Activated CD8-positive, alpha-beta memory T cell treated with anti-CD3 and anti-CD28 coated beads for 48 hours (primary cell): ENCODE measurements at places on chromosomes 4 and X.

- peak; percentile 2 for DNase-seq
These were observed 58.0 kb downstream of the TAB3 start for GRCh38 chrX:30831082-30831481.

- DNase-seq: no peak
These were observed 32.2 kb downstream of the RNF212 start for GRCh38 chr4:1080961-1081688.

GRCh38 chr4:173121076-173121561 lies 47.5 kb upstream of the GALNT7 start:
- no peak for DNase-seq

DNA sequence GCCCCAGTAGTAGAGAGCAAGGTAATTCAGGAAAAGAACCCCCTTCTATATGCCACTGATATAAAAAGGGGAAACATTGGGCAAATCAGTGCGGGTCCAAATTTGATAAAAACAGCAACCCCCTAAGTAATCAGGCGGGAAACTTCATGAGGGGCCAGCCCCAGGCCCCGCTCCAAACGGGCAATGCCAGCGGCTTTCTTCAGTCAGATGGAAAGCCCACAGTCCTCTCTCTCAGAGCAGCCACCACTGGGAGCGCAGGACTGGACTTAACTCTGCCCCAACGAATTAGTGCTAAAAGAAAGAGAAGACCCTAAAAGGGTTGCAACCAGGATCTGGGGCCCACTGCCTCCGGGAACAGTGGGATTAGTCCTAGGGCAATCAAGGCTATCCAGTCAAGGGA lies 9.9 kb downstream of the MAGEA11 start:
- DNase-seq: no peak

DNA sequence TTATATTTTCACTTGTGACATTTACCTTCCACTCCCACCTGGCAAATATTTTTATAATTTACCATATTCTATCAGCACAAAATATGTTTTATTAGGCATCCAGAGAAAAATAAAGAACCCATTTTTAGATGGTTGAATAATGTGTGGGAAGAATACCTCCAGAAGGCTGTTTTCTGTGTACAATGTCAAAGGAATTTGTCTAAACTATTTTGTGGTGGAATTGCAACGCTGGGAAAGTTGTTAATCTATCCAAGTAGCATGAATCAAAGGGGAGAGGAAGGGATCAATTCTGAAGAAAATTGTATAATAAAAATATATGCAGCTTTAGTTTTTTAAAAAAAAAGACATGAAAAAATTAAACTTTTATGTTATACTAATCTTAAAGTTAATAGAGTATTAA lies 706.5 kb downstream of the FSTL5 start:
- no peak for DNase-seq

GRCh38 chrX:2176733-2177132 lies 324.0 kb downstream of the DHRSX start:
- DNase-seq: no peak

DNA sequence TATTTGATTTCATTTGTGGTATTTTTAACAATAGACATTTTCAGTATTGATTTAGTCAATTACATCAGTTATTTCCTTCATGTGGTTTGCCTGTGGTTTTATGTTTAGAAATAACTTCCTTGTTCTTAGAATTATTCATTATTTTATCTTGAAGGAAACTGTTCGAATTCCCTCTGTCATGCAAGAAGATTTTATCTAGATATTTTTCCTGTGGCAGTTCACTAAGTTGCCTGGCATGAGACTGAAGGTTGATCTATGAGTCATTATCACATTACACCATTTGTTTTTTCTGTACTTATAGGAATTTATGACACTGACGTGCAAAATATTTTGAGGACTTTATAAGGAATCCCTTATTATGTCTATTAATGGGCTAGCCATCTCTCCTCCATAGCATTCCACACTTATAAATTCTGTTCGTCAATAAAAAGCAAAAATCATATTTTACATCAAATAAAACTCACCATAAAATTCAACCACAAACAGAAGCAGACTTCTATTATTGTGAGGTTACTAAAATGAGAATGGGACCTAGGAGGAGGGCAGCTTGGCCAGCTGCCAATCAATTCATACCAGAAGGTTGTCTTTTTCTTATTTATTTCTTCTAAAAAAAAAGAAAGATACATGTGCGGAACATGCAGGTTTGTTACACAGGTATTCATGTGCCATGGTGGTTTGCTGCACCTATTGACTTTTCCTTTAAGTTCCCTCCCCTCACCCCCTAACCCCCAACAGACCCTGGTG lies 179.0 kb downstream of the KCNIP4 start:
- no peak for DNase-seq

GRCh38 chr4:95409750-95410149 lies 139.0 kb downstream of the UNC5C start:
- DNase-seq: no peak

- DNase-seq: no peak
These were observed 517.5 kb downstream of the MID1IP1 start for GRCh38 chrX:39318506-39319343.

DNA sequence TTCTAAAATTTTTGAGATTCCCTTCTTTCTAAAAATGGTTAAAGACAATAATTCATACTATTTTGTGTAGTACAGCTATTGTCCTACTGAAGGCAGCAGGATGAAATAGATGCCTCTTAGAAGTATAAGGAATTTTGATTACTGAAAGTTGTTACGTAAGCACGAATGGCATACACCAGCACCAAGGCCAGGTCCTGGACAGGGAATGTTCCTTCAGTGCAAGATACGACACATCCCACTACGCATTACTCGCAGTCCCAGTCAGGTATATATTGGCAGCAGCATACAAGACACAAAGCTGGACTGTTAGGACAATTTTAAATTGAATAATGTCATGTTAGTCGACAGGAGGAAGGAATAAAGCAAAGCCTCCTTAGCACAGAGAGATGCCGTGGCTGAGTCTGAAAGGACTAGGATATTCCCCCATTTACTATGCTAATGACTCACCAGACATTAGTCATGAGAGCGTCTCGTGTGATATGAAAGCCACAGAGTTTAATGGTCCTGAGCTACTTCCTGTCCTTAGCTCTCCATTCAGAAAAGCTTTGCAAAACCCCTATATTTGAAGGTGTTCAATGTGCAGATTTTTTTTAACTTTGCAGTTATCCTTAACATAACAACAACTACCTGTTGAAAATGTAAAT lies 504.3 kb downstream of the FAM133A start:
- DNase-seq: no peak

GRCh38 chr4:86442881-86443280 lies 83.0 kb upstream of the MAPK10 start:
- no peak for DNase-seq

DNA sequence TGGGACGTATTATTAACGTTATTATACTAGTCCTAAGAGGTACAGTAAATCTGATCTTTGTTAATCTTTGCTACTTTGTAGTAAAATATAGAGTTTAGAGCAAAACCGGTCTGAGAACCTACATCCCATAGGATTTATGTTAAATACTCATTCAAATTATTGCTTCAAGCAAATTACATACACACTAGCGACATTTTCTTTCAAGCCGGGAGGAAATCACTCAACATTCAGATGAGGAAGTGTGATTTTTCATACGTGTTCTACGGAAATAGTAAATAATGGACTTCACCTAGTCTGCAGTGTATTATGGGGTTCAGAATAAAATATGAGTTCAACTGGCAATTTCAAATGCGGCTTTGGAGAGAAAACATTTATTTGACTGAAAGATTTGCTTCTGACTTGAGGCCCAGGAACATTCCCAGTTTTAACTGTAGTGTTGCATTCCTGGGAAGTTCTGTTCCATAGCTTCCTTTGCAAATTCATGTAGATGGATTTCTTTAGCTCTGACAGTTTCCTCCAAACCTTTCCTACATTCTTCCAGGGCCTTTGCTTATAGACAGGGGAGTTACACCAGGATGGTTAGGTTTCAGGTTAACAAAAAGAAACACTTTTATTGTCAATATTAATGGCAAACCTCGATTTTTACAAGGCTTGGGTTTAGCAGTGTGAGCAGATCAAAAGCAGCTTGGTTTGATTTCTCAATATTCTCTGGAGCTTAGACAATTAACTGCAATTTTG lies 5.3 kb upstream of the HAND2 start:
- no peak for DNase-seq

DNA sequence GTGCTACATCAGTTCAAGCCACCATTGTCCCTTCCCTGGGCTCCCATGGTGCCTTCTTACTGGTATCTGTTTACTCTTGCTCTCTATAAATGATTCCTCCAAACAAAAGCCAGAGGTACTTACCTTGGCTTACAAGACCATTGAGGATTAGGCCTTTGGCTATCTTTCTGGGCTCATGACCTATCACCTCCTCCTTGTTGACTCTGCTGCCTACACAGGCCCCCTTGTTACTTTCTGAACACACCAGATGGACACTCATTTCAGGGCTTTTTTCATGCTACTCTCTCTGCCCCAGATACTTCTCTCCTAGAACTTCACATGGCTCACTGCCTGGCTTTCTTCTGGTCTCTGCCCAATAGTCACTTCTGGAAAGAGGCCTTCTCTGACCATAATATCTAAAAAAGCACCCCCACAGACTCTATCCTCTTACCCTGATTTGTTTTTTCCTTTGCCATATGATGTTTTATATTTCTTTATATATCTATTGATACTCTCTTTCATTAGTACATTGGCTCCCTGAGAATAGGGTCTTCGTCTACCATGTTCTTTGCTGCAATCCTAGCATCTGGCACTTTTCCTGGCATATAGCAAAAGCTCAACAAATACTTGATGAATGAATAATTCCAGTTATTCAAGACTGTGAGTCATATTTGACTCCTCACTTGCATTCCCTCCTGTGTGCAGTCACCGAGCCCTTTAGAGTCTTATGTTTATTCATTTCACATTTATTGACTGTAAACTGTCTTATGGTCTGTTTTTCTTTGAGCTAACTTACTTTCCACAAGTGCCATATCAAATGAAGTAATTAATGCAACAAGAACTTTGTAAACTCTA lies 27.1 kb upstream of the TAPT1 start:
- no peak for DNase-seq

DNA sequence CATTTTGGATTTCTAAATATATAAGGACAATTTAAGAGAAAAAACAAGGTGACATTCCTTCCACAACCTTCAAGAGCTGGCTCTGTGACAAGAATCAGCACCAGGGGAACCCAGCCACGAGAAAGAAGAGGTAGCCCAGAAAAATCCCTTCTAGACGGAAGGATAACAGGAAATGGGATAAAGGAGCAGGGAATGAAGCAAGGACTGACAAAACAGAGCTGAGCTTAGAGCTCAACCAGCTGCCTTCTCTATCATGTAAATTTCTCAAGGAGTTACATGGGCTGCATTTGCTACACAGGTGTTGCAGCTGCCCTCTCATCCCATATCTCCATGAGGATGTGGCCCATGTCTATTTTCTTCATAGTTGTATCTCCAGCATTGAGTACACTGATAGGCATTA lies 154.2 kb upstream of the PRDX4 start:
- no peak for DNase-seq

DNA sequence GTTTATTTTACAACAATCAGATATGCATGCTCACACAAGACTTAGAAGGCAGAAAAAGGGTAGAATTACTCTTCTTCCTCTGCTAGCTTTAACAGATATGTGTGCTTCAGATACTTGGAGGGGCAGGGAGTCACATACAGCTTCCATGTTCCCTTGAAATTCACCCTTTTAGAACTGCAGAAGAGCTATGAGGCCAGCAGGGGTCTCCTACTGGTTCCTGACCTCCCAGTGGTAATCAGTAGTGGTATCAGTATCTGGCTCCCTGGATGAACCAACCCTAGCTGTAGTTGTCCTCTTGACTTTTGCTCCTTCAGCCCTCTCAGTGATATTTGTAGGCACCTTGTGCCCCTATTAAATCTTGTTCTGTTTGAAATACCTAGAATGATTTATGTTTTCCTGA lies 81.5 kb downstream of the RCHY1 start:
- DNase-seq: no peak

- DNase-seq: no peak
These were observed 431.8 kb downstream of the BCOR start for GRCh38 chrX:39665830-39666518.

DNA sequence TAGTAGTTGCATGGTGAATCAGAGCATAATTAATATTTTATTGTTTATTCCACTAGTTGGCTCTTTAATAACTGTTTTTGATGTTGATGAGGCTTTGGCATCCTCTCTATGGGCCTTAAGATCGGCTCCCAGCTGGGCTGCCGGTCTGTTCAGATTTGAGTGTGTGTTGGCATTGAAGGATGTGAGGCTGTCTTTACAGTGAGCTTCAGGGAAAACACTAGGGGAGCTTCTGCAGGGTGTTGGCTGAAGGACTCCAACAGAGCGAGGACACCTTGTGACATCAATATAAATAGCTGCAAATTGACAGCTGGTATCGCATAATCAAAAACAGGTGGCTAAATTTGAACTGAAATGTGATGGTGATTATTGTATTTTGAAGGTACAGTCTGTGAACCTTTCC lies 322.0 kb downstream of the FSTL5 start:
- no peak for DNase-seq

DNA sequence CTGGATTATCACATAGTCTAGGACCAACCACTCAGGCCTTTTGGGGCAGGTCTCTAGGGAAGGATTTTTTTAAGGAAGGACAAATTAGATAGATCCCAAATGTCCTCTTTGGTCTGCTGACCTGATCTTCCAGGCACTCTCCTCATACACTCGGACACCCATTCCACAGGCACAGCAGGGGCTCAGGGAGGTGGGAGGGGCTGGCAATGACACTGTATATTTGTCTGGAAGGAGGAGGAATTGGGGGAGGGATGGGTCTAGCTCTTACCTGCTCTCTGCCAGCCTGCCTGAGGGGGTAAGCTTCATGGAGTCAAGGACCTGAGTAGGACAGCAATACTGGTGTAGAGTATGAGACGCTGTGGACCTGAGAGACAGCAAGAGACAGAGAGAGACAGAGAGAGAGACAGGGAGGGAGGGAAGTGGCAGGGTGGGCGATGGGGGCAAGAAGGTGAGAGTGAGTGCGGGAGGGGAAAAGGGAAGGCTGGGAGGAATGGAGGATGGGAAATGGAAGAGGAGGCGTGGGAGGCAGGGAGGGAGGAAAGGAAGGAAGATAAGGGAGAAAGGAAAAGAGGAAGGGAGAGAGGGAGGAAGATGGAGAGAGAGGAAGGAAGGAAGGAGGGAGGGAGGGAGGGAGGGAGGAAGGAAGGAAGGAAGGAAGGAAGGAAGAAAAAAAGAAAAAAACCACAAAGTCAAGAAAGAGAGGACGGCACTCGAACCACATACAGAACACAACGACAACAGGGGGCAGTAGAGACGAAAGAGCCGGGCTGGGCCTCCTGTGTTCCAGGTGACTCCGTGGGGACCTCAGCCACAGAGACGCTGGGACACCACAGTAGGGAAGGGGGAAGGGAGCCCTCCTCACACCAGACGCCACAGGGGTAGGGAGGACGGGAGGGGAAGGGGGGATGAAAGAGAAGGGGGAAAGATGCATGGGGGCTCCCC lies 1.8 kb downstream of the IQSEC2 start:
- no peak for DNase-seq

DNA sequence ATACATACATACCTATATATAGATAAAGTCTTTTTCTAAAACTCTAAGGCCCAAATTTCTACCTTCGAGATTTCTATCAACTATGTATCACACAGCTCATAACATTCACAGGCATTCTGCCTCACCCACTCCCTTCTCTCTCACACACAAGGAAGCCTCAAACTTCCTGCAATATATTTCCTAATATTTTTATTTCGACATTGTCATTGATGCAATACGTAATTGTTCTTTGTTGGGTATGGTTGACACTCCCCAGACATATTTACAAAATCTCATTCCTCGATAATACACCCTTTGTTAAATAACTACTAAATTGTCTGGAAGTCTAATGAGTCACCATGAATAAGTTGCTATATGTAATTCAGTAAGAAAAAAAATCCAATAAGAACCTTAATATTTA lies 143.5 kb downstream of the HNRNPD start:
- DNase-seq: no peak
